ENCODE measurements at places on chromosomes 2 and 18.

DNA sequence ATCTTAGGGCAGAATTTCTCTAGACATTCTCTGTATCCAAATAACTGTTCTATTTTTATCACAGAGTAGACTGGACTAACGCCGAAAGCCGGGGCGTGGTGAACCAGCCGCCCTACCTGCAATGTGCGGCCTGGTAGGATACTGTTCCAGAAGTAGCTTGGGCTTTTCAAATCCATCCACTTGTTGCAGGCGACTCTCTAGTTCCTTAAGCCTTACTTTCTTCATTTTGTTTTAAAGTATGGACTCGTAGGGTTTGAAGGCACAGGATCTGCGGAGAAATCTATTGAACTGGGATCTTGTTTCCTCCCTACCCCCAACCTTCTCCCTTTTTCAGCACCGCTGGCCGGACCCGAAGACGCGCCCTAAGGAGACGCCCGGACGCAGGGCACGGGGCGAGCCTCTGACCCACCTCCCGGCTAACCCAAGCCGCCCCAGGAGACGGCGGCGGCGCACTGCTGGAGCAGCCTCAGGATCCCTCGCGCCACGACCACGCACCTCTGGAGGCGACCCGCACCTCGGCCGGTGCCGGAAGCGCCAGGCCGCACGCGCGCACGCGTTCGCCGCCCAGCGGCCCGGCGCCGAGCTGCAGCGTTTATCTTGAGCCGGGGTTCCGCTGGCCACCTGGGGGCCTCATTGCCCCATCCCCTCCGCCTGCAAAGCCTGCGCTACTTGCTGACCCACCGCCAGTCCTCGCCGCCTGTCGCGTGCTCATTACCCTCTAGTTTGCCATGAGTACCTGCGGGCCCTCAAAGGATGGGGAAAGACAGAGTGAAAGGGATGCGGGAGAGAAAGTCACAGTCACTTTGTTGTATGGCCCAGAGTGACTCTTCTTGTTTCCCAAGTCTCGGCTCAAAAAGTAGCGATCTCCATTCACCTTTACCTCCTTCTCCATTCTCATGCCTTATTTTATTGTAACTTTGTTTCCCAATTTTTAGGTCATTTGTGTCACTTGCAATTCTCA lies at the start of gene METTL5:
METTL5 (minus strand) TSS at position 533 of the 961 bp plus-strand sequence; CDS start at position 225, 308 bp downstream.
- peak; percentile 79 for DNase-seq

- no peak for DNase-seq
These were observed 62.5 kb upstream of the B3GNT7 start for GRCh38 chr2:231332872-231333500.

- DNase-seq, result no peak
These were observed 53.1 kb upstream of the ATP5MC3 start for GRCh38 chr2:175234650-175235049.

GRCh38 chr2:105910497-105911238 lies 166.0 kb downstream of the NCK2 start:
- DNase-seq, result no peak
